ENCODE measurements at places on chromosomes 4 and X. TPM values are rescaled to one million over a fixed set of nuclear protein-coding genes. Genes with fewer than 3 reads are reported as not detected.
A peak's percentile ranks its signal among the peaks of the same experiment; 100 is the strongest.

The HPGDS gene
- total RNA-seq = not detected

The MAGEE2 gene
- total RNA-seq = not detected

The SHROOM4 gene
- total RNA-seq = 22.9 TPM

The SEPTIN11 gene
- total RNA-seq = 161 TPM

DNA sequence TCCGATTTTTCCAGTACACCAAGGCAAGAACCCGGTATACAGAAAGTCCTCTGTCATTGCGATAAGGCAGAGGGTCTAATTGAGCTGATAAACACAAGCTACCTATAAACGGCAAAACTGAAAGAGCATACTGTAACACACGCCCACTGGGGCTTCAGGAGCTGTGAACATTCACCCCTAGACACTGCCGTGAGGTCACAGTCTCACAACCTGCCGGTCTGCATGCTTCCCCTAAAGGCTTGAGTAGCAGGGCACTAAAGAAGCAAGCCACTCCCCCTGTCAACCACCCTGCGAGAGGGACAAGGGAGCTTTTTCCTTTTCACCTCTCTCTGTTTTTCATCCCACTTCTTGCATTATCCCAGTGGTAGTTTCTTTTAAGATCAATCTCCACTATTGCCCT, 22.4 kb upstream of the F9 start:
- DNase-seq = no peak

DNA sequence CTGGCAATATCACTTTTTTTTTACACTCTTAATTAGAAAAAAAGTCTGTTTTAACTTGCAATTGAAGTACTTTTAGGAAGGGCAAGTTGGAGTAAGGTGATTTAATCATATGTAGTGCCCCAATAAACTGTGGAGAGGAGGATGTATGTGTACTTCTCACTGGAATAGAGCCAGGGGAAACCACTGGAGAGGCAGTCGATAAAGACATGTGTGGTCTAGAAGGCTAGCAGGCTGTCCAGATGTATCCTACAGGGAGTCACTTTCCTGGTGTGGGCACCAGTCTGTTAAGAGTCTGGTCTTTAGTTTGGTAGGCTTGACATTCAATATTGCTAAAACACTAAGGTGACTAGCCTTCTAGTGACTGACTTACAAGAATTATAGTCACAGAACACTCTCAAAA, 9.6 kb upstream of the SGMS2 start:
- DNase-seq = peak; percentile 36

- DNase-seq = peak; percentile 42
These were observed 661 bp downstream of the SPIN4 start for GRCh38 chrX:63350465-63350877.

Measured in lung microvascular endothelial cell (primary cell).